Smooth muscle cell of bladder (primary cell): ENCODE measurements at places on chromosomes 5 and 9. TPM values are rescaled to one million over a fixed set of nuclear protein-coding genes. Genes with fewer than 3 reads are reported as not detected.

The GTF3C4 gene
- total RNA-seq = 7.7 and 8.8 TPM in 2 replicates

The TNC gene
- 46.8 and 73.0 TPM in 2 replicates for total RNA-seq

The TXNDC8 gene
- total RNA-seq = not detected in 2 replicates

The ADAMTS13 gene
- 1.00 and 2.2 TPM in 2 replicates for total RNA-seq

The SNAPC4 gene
- total RNA-seq = 5.1 and 6.6 TPM in 2 replicates

The ADAMTS16 gene
- total RNA-seq = 0.14 and 0.18 TPM in 2 replicates

The AGXT2 gene
- not detected in 2 replicates for total RNA-seq

The IL4 gene
- not detected in 2 replicates for total RNA-seq

The SCAMP1 gene
- total RNA-seq = 49.4 and 59.0 TPM in 2 replicates

The PCDHGC4 gene
- total RNA-seq = 1.7 TPM in 2 replicates

The CMYA5 gene
- total RNA-seq = 1.3 and 3.0 TPM in 2 replicates

The SPATA31A3 gene
- not detected in 2 replicates for total RNA-seq

The ATOX1 gene
- 66.0 and 82.9 TPM in 2 replicates for total RNA-seq

The HAVCR2 gene
- under 0.01 and 0.09 TPM in 2 replicates for total RNA-seq

The NUTM2F gene
- total RNA-seq = not detected in 2 replicates

The PCA3 gene
- not detected in 2 replicates for total RNA-seq

The MARCOL gene
- 4.0 and 8.3 TPM in 2 replicates for total RNA-seq

The SH3RF2 gene
- under 0.01 and 0.28 TPM in 2 replicates for total RNA-seq

The AMBP gene
- total RNA-seq = 0.28 and 0.46 TPM in 2 replicates

The PRRX2 gene
- 18.5 and 23.2 TPM in 2 replicates for total RNA-seq

The PLCXD3 gene
- under 0.01 and 0.09 TPM in 2 replicates for total RNA-seq

The MYOT gene
- total RNA-seq = not detected in 2 replicates

The PDLIM7 gene
- 72.1 and 84.4 TPM in 2 replicates for total RNA-seq

The ACOT12 gene
- total RNA-seq = 0.74 and 2.1 TPM in 2 replicates

The DMAC1 gene
- 8.7 and 10.4 TPM in 2 replicates for total RNA-seq

The SPINK13 gene
- 2.4 and 4.5 TPM in 2 replicates for total RNA-seq

The GFI1B gene
- total RNA-seq = not detected in 2 replicates

The TOR4A gene
- 11.0 and 13.5 TPM in 2 replicates for total RNA-seq

The CATSPER3 gene
- total RNA-seq = 0.09 and 0.14 TPM in 2 replicates

The COL15A1 gene
- total RNA-seq = 164 and 267 TPM in 2 replicates
